ENCODE measurements at places on chromosomes 3 and 15.
A peak's percentile ranks its signal among the peaks of the same experiment; 100 is the strongest.

- no peak for DNase-seq
Measured at GRCh38 chr3:123521179-123521969, 63.5 kb downstream of the HACD2 start.

- DNase-seq: no peak
Measured at GRCh38 chr3:15635121-15635661, 33.6 kb downstream of the BTD start.

DNA sequence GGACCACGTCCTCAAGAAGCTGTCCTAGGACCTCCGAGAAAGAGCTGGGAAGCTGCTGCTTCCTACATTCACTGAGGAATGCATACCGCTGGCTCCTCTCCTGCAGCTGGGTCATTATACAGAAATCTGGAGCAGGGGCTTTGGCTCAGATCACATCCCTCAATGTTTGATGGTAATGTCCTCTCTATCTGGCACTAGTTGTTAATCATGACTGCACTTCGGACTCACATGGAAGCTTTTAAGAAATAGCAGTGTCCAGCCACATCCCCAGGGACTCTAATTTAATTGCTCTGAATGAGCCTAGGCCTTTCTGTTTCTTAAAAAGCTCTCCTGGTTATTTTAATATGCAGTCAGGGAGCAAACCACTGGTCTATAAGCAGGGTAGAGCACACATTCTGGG lies 25.7 kb upstream of the MYRIP start:
- DNase-seq: no peak

DNA sequence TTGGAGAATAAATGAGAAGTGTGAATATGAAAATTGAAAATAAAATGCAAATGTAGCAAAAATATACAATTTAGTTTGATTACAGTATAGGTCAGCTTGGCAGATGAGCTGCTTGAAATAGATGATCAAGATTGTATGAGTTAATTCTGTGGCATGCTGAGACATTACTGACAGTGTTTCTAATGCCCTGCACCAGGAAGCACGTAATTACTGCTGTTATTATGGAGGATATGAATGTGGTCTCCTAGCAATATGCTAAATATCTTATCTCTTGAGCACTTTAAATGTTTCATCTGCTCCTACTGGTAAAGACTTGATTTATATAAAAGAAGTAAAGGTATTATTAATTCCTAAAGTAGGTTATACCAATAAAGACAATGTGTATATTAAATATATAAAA lies 1015.5 kb downstream of the PLOD2 start:
- no peak for DNase-seq

DNA sequence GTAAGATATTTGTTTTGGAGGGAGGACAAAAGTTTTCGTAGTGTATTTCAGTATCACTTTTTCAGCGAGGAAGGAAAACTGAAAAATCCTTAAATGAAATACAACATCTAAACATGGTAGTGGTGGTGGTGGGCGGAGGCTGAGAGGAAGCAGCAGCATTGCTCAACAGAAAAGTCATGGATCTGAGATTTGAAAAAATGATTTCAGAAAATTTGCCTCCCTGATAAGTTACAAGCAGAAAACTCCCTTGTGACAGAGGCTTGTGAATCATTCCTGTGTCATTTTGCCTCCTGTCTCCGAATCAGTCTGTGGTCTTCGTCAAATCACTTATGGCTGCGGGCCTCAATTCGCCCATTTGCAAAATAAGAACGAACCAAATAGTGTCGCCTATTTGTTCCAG lies 965 bp upstream of the CRBN start:
- no peak for DNase-seq

GRCh38 chr15:35771746-35772442 lies 225.9 kb upstream of the DPH6 start:
- no peak for DNase-seq

DNA sequence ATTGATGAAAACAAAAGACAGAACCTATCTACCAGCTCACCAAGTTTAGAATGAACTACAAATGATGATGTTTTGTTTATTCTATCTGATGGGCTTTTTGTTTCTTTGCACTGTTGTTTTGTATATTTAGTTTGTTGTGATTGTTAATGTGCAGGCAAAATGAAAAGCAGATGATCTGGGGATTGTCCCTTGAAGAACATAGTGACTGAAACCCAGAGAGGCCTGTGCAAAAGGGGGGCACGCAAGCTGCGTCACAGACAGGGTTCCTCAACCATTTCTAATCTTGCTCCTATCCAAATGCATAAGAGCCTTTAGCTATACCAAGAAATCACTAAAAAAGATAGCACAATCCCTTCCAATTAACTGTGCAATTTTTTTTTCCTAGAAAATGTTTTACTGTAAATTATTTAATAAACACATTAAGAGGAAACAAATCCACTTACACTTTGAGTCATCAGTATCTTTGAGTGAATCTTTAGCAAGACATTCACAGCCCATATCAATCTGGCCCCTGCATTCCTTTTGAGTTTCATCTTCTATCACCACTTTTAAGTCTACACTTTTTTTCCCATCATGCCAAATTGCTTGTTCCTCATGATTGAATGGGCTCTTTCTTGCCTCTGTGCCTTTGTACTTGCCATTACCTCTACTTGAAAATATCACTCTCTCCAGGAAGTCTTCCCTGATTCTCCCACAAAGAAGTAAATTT lies 220.3 kb downstream of the ATP8B4 start:
- DNase-seq: no peak

DNA sequence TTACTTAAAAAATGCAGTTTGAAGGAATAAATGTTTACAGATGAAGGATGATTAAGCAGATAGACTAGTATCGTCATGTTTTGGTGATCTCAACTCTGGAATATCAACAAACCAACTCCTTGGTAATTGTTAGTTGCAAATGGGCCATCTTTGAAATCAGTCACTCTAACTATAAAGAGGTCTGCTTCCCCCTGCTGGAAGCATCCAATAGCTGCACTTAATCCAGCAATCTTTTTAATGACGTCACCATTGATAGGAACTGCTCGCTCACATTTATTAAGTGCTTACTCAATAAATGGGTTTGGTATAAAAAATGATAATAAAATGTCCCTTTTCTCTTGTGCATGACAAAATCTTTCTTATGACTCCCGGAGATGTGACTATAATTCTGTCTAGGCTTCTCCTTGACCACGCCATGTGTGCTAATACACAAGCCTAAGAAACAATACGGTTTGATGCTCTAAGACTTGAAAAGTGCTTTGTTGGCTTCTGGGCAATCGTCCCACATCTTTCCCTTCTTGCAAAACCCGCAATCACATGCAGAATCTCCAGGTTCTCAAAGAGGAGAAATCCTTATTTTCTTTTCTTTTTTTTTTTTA lies 227.6 kb upstream of the POU1F1 start:
- DNase-seq: peak; percentile 18

DNA sequence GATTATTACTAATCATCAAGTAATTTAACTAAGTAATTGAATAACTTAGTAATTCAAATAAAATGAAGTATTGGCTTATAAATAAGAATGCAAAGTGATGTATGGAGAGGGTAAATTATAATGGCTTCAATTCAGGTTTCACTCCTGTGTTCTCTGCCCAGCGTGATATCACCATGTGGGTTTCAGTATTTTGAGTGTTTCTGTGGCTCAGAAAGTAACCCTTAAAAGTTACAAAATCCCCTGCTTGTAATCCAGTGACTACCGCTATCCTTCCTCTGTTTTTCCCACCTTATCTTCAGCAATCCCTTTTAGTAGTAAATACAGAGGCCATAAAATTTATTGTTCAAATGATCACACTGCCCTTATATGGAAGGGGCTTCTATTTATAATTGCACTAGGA lies 316.4 kb upstream of the CFAP20DC start:
- DNase-seq: no peak

DNA sequence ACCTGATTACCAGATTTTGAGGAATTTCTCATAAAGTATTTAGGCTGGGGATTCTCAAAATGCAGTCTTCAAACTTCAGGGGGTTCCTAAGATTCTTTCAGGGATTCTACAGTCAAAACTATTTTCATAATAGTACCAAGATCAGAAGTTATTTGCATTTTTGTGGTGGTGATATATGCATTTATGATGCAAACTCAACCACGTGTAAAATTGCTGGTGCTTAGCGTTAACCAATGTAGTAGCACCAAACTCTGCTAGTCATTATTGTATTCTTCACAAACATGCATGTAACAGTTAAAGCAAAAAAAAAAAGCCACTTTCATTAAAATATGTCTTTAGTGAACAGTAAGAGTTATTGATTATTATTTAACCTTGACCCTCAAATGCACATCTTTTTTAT lies 274.9 kb upstream of the DNAJC19 start:
- DNase-seq: no peak

GRCh38 chr3:112676659-112677234 lies 35.8 kb upstream of the CCDC80 start:
- DNase-seq: peak; percentile 10

DNA sequence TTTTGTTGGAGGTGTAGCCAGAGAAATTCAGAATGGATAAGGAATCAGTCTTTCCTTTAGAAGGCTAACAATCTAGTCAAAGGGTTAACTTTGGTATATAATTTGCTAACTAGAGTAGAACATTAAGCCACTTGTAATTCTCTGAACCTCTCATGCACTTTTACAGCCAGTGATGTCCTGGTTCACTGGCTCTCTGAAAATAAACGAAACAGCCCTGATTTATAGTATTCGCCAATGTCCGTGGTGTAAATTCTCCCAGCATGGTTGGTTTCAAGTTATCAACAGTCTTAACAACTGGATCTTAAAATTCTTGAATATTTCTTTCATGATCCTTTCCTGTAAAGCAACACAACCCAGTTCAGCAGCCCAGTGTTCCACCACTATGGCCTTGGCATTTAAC lies 500.4 kb upstream of the CDIN1 start:
- DNase-seq: no peak

- DNase-seq: no peak
Measured at GRCh38 chr15:42503825-42504224, 8.4 kb downstream of the SNAP23 start.

DNA sequence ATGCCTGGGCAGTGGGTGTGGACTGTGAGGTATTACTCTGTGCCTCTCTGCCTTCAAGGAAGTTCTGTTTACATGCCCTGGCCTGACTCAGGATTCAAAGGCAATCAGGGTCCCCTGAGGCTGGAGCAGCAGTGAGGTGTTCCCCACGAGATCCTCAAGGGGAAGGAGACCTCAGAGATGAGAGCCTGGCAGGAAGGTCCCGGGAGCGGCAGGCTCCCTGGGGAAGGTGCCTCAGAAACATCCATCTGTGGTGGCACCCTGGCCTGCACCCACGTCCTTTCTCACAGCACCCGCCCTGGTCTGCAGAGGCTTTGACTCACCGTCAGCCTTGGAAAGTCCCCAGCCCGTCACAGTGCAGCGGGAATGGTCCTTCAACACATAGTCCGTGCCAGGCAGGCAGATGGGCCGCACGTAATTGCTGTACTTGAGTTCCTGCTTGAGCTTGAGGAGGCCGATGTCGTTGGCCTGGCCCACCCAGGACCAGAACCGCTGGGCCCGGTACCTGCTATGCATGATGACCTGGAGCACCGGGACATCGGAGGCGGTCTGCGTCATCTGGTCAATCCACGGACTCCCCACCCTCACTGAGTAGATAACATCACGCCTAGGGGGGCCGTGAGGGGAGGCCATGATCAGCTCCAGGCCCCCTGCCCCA lies 3.6 kb downstream of the PRSS50 start:
- no peak for DNase-seq

GRCh38 chr3:52763466-52763865 lies 7.3 kb downstream of the NEK4 start:
- no peak for DNase-seq

DNA sequence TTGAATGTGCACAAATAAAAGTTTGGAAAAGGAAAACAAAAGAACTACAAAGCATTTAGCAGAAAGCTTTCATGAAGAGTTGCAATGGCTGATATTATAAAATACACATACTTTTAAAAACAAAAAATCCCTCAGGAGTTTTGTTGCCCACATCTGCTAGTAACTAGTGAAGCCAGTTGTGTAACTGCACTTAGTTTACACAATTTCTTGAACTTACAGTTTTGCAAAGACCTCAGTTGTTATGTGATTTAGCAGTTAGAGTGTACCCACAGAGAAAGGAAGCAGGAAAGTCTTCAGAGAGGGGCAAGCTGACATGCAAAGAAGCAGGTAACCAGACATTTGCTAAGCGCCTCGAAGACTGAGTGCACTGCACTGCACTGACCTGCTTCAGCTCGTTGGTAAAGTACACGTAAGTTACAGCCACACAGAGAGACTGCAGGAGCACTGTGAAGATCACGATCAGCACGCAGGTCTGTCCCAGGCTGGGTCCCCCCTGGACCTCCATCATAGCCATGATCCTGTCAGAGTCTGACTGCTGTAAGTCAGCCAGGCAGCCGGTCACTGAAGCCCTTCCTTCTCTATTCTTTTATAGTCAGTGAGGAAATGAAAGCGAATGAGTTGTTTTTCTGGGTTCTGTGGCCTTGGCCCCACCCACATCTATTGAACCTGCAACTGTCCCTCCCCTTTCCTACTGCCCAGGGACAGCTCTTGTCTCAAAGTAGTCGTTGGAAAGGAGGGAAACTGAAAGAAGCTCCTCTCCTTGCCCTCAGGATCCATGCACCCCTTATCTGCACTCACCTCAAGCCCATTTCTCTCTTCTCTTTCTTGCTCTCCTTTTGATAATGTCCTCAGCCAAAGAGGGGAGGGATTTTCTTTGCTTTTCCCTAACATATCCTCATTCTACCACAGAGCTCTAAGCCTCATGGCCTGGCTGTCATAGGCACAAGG lies at the start of gene TNFSF10:
Gene TNFSF10, minus strand, starts transcription at position 560 of the 948 bp plus-strand sequence. Its CDS starts 46 bp downstream, at position 514.
- DNase-seq: no peak

DNA sequence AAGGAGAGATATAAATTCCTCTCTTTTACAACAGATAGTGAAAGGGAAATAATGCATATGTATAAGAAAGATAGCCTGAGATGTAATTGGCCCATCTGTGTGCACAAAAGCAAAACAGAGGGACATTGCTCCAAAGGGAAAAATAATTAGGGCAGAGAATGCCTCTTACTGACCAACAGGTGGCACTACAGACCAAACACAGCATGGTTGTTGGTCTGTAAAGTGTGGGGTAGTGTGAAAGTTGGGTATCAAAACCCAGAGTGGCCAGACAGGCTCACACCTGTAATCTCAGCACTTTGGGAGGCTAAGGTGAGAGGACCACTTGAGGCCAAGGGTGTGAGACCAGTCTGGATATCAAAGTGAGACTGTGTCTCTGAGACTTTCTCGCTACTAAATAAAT lies 4.5 kb upstream of the TLNRD1 start:
- no peak for DNase-seq

Data from NCI-H1694 (cell line).